SK-MEL-5 (cell line): ENCODE measurements at places on chromosomes 5 and 9. TPM values are rescaled to one million over a fixed set of nuclear protein-coding genes. Genes with fewer than 3 reads are reported as not detected.

- no peak for DNase-seq
Observed at GRCh38 chr9:98899408-98900056, 44.2 kb upstream of the COL15A1 start.

- no peak for DNase-seq
Observed at GRCh38 chr5:150189326-150189725, 536 bp upstream of the SLC6A7 start.

DNA sequence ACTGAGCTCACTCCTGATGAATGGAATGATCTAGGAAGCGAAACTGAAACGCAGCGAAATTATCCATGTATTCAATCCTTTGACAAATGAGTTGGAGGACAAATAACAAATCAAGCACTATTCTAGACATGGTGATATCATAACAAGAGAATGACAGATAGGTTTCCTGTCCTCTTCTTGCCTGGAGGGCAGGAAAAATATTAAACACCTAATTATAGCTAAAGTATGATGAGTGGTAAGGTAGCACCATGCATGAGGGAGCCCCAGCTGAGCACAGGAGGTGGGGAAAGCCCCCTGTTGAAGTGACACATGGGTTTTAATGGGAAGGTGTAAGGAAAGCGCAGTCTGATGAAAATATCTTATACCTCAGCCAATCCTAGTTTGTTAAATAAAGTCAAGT is 225.2 kb downstream of the NPR3 start:
- no peak for DNase-seq

- DNase-seq: no peak
Observed at GRCh38 chr5:137470111-137470920, 28.8 kb downstream of the SPOCK1 start.

- no peak for DNase-seq
Observed at GRCh38 chr5:45274241-45274640, 421.9 kb downstream of the HCN1 start.

GRCh38 chr5:53712327-53712726 is 151.9 kb downstream of the NDUFS4 start:
- no peak for DNase-seq

DNA sequence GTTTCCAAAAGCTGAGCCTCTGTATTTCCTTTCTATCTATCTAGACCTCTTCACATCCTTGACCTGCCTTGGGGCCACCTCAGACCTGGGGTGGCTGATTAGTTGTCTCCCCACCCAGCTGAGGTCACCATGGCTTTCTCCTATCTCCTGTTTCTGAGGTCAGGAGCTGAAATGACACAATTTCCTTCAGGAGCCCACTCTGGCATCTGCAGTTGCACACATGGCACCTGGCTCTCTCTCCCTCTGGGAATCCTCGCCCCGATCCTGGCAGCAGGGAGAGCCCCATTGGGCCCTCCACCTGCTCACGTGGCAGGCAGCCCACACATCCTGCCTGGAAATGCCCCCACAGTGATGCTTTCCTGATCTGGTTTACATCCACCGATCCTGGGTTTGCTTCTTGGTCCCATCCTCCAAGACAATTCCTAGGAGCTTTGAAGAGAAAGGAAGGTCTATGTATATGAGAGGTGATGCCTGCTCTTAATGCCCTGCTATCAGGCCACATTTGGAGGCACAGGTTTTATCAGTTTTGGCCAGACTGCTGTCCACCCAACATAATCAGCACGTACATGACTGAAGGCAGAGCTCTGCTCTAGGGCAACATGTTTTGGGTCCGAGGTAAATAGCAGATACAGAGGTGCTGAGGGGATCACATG is 53.7 kb downstream of the MARCHF3 start:
- DNase-seq: no peak

GRCh38 chr9:122988920-122989621 is 44.4 kb upstream of the GPR21 start:
- DNase-seq: peak; percentile 72

- peak; percentile 48 for DNase-seq
Observed at GRCh38 chr5:115423541-115423940, 121.0 kb downstream of the FEM1C start.

DNA sequence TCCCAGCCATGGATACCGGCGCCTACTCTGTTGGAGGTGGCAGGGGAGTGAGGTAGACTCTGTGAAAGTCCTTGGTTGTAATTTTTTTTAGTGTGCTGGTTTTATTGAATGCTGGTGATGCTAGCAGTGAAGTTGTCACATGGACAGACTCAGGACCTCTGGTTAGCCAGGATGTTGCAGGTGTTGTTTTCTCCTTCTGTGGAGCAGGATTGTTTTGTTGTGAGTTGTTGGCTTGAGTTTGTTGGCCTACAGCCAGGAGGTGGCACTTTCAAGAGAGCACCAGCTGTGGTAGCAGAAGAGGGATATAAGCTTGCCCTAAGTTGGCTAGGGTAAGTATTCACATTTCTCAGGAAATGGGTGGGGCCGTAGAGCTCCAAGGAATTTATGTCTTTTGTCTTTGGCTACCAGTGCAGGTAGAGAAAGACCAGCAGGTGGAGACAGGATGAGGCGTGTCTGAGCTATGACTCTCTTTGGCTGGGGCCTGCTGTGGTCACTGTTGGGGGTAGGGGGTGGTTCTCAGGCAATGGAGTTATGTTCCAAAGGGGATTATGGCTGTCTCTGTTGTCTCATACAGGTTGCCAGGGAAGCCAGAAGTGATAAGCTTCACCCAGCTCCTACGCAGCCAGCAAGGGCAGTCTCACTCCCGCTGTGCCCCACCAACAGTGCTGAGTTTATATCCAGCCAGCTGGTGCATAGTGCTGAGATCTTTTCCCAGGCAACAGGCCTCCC is 248.7 kb downstream of the TAF11L14 start:
- DNase-seq: no peak

DNA sequence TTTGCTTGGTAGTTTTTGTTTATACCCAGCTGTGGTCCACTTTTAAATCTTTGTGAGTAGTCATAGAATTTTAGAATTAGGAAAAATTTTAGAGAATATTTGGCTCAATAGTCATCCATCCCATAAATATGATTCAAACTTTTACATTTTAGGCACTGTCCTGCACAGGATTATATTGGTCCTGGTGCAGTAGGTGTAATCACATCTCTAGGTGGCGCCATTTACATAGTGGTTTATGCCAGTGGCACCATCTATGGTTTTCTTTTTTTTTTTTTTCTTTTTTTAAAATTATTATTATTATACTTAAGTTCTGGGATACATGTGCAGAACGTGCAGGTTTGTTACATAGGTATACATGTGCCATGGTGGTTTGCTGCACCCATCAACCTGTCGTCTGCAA is 260.7 kb upstream of the KCNN2 start:
- DNase-seq: peak; percentile 65

GRCh38 chr5:84197538-84197937 is 187.1 kb downstream of the EDIL3 start:
- DNase-seq: no peak

DNA sequence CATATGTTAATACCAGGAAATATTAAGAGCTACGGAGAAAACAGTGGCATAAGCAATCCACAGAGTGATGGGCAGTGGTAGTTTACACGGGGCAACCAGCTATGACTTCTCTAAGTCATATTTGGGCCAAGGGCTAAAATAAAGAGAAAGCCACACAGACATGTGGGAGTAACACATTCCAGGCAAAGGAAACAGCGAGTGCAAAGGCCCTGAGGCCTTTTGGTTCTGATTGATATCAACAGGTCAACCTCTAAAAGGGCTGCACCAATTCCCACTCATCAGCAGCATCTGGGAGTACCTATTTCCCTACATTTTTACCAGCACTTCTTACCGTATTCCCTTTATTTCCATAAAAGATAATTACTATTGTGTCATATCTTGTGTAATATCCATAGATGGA is 173.4 kb downstream of the SPOCK1 start:
- DNase-seq: no peak

- no peak for DNase-seq
Observed at GRCh38 chr9:82363198-82363597, 374.6 kb downstream of the SPATA31D1 start.

DNA sequence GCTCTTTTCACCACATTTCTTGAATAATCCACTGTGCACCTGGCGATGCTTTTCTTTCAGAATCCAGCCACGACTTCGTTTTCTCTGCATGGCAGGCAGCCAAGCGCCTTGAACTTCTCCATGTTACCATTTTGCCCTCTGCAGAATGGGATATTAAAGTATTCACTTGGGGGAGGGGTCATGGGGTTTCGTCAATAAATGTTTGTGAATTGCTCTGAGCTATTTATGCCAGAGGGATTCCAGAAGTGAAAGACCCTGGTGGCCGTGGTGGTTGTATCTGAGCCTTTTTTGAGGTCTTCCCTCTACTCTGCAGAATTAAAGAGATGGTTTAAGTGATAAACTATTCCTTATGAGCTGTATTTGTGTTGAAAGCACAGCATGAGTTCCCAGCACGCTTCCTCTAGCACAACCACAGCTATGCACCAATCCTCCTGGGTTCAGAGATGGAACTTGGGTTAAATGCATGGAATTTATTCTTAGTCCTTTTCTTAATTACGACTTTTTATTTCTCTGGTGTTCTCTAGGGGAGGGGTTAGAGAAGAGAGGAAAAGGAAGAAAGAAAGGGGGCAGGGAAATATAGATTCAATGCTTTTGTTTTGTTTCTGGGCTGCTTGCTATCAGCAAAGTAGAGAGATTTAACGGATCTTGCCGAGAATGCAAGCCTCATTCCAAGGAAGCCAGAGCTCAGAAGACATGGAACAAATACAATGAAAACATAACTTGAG is 478.2 kb upstream of the TNC start:
- DNase-seq: no peak

- DNase-seq: no peak
Observed at GRCh38 chr5:136200761-136201160, 7.8 kb upstream of the SMIM32 start.

DNA sequence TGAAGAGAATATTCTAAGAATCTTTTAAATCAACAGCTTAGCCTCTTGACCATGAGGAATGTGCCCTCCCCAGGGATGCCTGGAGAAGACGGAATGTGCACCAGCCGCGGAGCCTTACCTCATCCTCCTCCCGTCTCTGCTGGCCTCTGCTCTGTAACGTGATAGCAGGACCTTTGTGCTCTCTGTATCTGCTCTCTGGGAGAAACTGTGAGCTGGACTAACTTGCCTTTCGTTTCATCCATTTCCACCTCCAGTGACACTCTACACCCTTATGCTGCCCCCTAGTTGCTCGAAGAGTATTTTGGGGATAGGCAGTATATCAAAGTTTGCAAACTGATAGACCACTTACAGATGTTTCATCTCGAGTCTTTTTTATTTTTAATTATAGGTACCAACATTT is 141.4 kb downstream of the NPR3 start:
- DNase-seq: peak; percentile 65

GRCh38 chr5:159082474-159082873 is 17.2 kb downstream of the EBF1 start:
- no peak for DNase-seq

DNA sequence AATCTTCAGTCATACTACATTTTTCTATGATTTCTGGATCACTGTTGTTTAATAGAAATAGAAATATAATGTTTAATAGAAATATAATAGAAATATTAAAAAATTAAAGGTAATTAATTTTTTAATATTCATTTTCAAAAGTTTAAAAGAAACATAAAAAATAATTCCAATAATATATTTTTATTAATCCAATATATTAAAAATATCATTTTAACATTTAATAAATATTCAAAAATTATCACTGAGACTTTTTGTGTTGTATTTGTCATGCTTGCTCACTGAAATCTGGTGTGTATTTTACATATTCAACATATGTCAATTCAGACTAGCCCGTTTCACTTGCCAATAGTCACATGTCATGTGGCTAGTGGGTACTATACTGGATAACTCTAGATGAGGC is 80.6 kb upstream of the SLCO6A1 start:
- no peak for DNase-seq

The RIC1 gene
- total RNA-seq: 14.7 and 15.2 TPM in 2 replicates

The F2R gene
- 6.2 and 7.0 TPM in 2 replicates for total RNA-seq

The SV2C gene
- total RNA-seq: not detected in 2 replicates

The MARCOL gene
- total RNA-seq: 0.16 TPM in 1 of 2 replicates, not detected in the other

The ELAVL2 gene
- total RNA-seq: not detected in 2 replicates

The MUSK gene
- total RNA-seq: not detected in 2 replicates

The INSL4 gene
- 0.13 and 0.40 TPM in 2 replicates for total RNA-seq

The MEIKIN gene
- not detected in 2 replicates for total RNA-seq

The CAMLG gene
- 25.6 and 25.8 TPM in 2 replicates for total RNA-seq

The HSPA5 gene
- 65.9 and 80.6 TPM in 2 replicates for total RNA-seq

The PCDHB6 gene
- total RNA-seq: 0.21 and 0.43 TPM in 2 replicates

The CDH12 gene
- 33.1 and 35.9 TPM in 2 replicates for total RNA-seq

The ADAMTS13 gene
- total RNA-seq: 0.67 and 1.7 TPM in 2 replicates
